NCI-H526 treated with DMSO at 0.1 percent for 48 hours (cell line): ENCODE measurements at places on chromosomes 5 and 9.

GRCh38 chr9:109893241-109893640 is 113.2 kb downstream of the PALM2AKAP2 start:
- no peak for DNase-seq

- no peak for DNase-seq
These were observed 158.4 kb downstream of the CARTPT start for GRCh38 chr5:71877511-71877910.

DNA sequence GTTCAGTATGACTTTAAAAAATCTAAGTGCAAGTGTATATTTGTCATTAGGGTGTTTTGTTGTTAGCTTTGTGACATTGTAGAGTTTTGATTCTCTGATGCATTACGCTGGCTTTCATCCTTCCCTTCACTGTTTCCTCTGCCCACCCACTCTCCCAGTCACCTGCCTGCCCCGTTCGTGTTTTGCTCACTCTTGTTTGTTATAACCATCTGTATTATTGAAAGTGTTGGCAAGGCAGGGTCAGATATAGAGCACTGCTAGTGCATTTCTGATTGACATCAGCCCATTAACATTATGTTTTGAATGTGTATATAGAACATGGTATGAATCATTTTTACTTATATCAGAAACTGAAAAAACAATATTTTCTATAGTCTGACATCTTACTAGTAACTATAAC is 27.3 kb downstream of the SCGB3A1 start:
- DNase-seq: no peak

DNA sequence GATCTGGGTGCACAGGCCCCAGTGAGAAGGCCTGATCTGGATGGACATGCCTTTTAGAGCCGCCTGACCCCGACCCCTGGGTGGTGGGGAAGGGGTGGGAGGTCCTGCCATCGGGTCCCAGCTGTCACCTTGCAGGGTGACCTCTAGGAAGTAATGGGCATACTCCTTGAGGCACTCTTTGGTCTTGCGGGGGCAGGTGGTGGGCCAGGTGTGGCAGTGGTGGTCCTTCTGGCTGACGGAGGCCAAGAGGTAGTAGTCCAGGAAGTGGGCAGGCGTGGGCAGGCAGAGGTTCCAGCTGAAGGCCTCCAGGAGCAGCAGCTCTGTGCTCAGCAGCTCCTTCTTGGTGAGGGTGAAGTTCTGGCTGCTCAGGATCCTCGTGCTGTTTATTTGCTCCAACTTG is 30.0 kb downstream of the FABP6 start:
- no peak for DNase-seq

GRCh38 chr9:126164796-126165525 is 161.7 kb upstream of the MVB12B start:
- DNase-seq: no peak
